Sigmoid colon (tissue), 7 donors: ENCODE measurements at places on chromosomes 6 and 20. TPM values are rescaled to one million over a fixed set of nuclear protein-coding genes. Genes with fewer than 3 reads are reported as not detected.

Gene TMEM151B
- polyA plus RNA-seq: 0.63 TPM

DNA sequence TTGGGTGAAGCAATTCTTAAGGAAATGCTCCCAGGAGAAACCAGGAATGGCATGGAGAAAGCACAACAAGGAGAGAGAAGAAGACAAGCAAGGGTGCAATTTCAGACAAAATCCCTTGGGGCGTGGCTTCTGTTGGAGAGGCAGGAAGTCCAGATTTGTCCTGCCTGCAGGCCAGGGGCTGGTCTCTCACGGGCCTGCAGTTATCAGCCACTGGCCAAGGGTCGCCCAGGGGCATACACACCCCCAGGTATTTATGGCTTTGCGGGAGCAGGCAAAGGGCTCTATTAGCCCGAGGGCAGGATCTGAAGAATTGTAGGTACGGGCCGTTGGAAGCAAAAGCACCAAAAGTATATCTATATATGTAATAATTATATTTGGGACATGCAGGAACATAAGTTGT is 87.7 kb downstream of the IYD start:
- DNase-seq: no peak
- no peak overlapping the region for H3K27ac ChIP-seq
- H3K4me1 ChIP-seq: no peaks in the 10 kb centered on the region
- no peaks in the 10 kb centered on the region for H3K36me3 ChIP-seq
- H3K4me3 ChIP-seq: no peak overlapping the region

- H3K4me1 ChIP-seq: no peaks in the 10 kb centered on the region
- H3K36me3 ChIP-seq: no peaks in the 10 kb centered on the region
- H3K27me3 ChIP-seq: no peaks in the 10 kb centered on the region
Measured at GRCh38 chr20:18857640-18858039, 44.1 kb downstream of the SCP2D1 start.

GRCh38 chr20:36865076-36865860 is 10.7 kb upstream of the TLDC2 start:
- DNase-seq: no peak
- no peaks in the 10 kb centered on the region for H3K36me3 ChIP-seq
- no peak overlapping the region for H3K4me3 ChIP-seq
- peaks cover 30% of the 10 kb centered on the region for H3K4me1 ChIP-seq

GRCh38 chr20:24503352-24503931 is 34.0 kb downstream of the SYNDIG1 start:
- no peak for DNase-seq
- H3K27me3 ChIP-seq: no peaks in the 10 kb centered on the region
- no peaks in the 10 kb centered on the region for H3K4me1 ChIP-seq
- H3K4me3 ChIP-seq: no peak overlapping the region
